ENCODE measurements at places on chromosomes 2 and 18.
A peak's percentile ranks its signal among the peaks of the same experiment; 100 is the strongest.

DNA sequence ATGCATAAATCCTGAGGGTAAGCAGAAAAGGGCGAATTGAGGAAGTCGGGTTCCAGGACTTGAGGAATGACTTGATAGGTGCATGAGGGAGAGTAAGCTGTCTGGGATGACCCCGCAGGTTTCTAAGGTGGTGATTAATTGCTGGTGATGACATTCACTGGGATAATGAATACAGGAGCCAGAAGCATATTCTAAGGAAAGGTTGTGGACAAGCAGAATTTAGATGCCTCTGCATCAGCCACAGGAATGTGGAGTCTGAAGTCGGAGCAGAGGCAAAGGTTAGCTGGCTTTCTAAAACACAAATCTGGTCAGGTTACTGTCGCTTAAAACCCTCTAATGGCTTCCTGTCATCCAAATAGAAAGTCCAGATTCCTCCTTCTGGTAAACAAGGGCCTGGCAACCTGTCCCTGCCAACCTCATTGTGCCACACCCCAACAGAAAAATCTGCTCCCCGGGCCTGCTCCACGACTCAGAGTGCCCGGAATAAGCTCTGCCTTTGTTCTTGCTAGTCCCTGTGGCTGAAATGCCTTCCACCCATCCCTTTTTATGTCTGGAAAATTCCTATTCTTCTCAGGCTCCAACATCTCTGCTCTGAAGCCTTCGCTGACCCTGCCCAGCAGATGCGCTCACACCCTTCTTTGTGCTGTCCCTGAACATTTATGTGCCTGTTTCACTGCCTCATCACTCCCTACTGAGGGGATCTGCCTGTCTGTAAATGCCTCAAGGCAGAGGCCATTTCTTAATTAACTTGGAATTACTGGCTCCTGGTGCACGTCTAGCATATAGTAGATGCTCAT, 11.3 kb upstream of the TMEM214 start:
- no peak for DNase-seq

- no peak for DNase-seq
These were observed 46.4 kb downstream of the ASXL2 start for GRCh38 chr2:25831746-25832449.

GRCh38 chr18:72965616-72966015, 97.8 kb upstream of the NETO1 start:
- DNase-seq: no peak

GRCh38 chr2:108106731-108107130, 120.4 kb downstream of the SLC5A7 start:
- no peak for DNase-seq

GRCh38 chr2:28352610-28353195, 40.0 kb upstream of the FOSL2 start:
- DNase-seq: no peak

DNA sequence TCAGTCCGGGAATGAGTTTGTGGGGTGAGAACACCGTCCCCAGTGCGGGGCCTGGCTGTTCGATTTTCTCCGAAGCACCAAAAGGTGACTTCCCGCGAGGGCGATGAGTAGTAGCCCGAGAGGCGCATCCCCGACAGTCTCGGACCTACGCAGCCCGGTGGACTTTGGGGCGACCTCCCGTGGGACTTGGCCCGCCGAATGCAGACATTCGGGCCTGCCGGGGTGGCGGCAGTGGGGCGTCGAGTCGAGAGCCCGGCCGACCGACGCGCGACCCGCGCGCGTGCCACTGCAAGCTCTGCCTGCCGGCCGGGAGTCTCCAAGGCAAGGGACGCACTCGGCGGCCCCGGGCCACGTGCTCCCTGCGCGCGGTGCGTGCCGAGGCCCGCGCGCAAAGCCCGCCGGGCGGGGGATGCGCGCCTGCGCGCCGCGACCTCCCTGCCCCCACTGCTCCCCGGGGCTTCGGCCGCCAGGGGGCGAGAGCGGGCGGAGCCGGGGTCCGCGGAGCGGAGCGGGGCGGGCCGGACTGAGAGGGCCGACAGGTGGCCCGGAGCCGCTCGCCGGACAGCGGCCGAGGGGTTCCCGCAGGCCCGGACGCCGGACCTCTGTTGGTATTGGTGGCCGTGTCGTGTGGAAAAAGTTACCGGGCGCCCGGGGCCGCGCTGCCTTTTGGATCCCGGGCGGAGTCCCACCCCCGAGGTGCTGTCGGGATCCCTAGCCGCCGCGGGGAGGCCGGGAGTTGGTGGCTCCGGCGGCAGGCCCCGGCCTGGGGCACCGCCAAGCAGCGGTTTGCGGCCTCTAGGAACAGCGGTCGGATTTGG, 1.9 kb downstream of the PTMA start:
- peak; percentile 76 for DNase-seq

- no peak for DNase-seq
These were observed 81.2 kb downstream of the INSIG2 start for GRCh38 chr2:118169359-118170005.

DNA sequence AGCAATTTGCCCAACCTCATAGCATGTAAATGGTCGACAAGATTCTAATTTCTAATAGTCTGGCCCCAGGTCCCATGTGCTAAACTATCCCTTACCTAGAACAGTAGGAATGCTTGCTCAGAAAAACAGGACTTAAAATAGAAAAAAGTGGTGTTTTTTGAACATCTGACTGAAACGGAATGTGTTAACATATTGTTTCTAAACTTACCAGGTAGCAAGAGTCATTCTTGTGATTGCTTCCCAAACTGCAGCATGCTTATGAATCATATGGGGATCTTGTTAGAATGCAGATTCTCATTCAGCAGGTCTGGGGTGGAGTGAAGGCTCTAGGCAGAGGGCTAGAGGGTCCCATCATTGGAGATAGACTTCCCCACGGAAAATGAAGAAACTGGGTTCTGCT, 5.8 kb upstream of the SLC20A1 start:
- DNase-seq: no peak

GRCh38 chr2:182587831-182588230, 128.2 kb upstream of the DNAJC10 start:
- DNase-seq: no peak

DNA sequence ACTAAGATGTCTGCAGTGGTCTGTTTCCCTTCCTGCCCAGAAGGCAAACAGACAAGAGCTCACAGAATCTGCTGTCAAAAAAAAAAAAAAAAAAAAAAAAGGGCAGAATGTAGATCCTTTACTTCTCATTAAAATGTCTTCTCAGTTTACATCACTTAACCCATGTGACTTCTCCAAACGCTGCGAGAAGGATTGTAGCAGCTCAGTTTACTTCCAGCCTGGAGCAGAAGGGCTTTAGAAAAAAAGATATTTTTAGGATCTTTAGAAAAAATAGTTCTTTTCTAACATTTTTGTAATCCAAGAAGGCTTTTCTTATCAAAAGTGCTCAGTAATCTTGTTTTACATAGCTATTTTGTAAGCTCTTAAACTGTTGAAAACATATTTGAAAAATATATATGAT, 425.4 kb downstream of the CNTNAP5 start:
- DNase-seq: no peak

- no peak for DNase-seq
These were observed 11.4 kb downstream of the ID2 start for GRCh38 chr2:8693157-8693821.

DNA sequence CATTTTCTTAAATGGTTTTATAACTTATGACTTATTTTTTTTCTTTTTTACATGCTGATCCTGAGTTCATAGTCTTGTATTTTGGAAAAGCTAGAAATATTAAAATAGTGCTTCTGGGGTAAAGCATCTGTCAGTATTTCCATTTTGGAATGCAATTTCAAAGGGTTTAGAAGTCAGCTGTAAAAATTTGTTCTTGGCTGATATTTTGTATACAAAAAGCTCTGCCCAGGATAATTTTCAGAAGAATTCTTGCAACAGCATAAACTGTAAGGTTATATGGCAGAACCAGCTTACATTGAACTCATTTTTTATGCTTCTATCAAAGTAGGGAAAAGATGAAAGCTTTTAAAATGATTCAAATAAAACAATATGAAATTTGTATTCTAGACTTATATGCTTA, 97.4 kb downstream of the DIS3L2 start:
- DNase-seq: no peak

GRCh38 chr2:240394549-240394948, 40.9 kb upstream of the GPC1 start:
- no peak for DNase-seq

DNA sequence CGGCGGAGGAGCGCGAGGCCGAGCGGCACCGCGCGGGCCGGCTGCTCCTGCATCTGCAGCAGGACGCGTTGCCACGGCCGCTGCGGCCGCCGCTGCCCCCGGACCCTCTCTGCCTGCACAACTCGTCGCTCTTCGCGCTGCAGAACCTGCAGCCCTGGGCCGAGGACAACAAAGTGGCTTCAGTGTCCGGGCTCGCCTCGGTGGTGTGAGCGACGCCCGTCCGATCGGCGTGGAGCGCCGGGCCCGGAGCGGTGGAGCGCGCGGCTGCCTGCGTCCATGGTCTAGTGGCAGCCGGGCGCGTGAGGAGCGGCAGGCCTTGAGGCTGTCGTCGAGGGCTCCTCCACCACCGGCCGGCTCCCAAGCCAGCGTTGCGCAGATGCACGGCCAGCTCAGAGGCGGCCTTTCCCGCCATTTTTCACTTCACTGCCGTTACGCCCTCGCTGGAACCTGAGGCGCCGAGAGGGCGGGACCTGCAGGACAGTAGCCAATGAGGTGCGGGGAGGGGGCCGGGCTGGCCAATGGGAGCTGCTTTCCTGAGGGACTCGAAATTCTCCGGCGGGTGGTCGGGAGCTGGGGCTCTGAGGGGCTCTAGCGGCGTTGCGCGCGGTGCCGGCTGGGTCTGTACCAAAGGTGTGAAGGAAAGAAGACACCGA, 1.9 kb downstream of the TLX2 start:
- DNase-seq: no peak

DNA sequence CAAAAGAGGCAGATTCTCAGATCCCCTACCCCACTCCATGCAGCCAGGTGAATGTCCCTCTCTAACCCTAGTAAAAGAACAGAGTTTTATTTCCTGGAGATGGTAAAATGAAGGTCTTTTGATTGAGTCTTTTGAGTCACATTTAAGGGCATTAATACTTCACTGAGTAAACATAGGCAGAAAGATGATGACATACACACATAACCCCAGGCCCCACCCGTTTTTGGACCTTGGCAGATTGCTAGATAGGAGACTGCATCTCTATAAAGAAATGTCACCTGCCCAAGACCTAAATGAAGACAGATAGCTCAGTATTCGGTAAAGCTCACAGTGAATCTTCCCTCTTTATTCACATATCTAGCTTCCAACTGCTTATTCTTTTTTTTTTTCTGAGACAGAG, 28.3 kb upstream of the PEX13 start:
- no peak for DNase-seq

GRCh38 chr2:29273685-29274611, 158.7 kb downstream of the CLIP4 start:
- no peak for DNase-seq

GRCh38 chr2:157559061-157559460, 69.6 kb downstream of the ACVR1C start:
- no peak for DNase-seq

- DNase-seq: no peak
These were observed 14.9 kb downstream of the ABCG5 start for GRCh38 chr2:43823751-43824150.
